Hepatocyte (in vitro differentiated cells): ENCODE measurements at places on chromosomes 5 and 9. TPM values are rescaled to one million over a fixed set of nuclear protein-coding genes. Genes with fewer than 3 reads are reported as not detected.

Gene CER1
- 0.53 TPM in 1 of 2 replicates, not detected in the other for total RNA-seq

Gene ANKRD31
- total RNA-seq: 0.47 and 0.60 TPM in 2 replicates

Gene IPO11
- total RNA-seq: 18.3 and 24.2 TPM in 2 replicates

- H3K27me3 ChIP-seq: no peaks in the 10 kb centered on the region
- H3K4me3 ChIP-seq: no peak overlapping the region
- peaks cover 11% of the 10 kb centered on the region for H3K4me1 ChIP-seq
- H3K36me3 ChIP-seq: no peaks in the 10 kb centered on the region
- H3K27ac ChIP-seq: no peak overlapping the region
- no peak for DNase-seq
These were observed 259.1 kb downstream of the TMEM167A start for GRCh38 chr5:82817897-82818676.

Gene UBAP1
- 38.0 and 49.6 TPM in 2 replicates for total RNA-seq

DNA sequence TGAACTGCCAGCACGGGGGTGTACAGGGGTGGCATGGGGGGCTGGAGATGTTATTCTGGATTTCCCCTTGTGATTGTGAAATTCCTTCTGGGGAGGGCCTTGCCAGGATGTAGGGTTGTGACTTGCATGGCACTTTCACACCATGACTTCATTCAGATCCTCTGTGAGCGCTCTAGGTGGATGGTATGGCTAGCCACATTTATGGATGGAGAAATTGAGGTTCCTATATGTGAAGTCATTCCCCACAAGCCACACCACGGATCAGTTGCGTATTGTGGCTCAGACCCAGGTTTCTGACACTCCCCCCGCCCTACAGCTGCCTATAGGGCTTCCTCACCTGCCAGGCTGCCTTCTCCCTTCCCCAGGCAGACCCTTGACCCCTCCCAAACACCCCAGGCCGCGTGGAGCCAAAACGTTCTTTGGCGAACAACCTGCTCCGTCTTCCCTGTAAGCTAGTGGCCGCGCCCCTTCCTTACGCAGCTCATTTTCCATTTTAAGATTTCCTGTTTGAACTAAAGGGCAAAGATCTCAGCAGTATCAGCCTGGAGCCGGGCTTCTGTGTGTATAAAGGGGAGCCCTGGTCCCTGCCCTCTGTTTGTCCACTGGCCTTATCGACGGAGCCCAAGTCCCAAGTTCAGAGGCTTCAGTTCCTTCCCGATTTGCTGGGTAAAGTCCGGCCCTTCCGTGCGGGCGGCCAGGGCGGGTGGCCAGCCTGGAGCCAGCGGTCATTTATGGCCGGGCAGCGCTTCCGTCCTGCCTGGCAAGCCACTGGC is 97.8 kb upstream of the KLF4 start:
- peak overlapping the region; percentile 90 for H3K27ac ChIP-seq
- H3K4me3 ChIP-seq: no peak overlapping the region
- no peaks in the 10 kb centered on the region for H3K36me3 ChIP-seq
- no peaks in the 10 kb centered on the region for H3K27me3 ChIP-seq
- DNase-seq: peak; percentile 85

Gene RGS7BP
- total RNA-seq: 0.77 and 1.4 TPM in 2 replicates

Gene PCAT7
- 12.8 and 15.5 TPM in 2 replicates for total RNA-seq

- no peak overlapping the region for H3K4me3 ChIP-seq
- H3K36me3 ChIP-seq: no peaks in the 10 kb centered on the region
- H3K27me3 ChIP-seq: no peaks in the 10 kb centered on the region
- DNase-seq: no peak
- H3K4me1 ChIP-seq: no peaks in the 10 kb centered on the region
These were observed 65.0 kb downstream of the PPP2R2B start for GRCh38 chr5:146813346-146814157.

Gene MPDZ
- total RNA-seq: 43.3 and 45.5 TPM in 2 replicates

Gene PCDHA4
- total RNA-seq: 25.2 and 30.0 TPM in 2 replicates

Gene TAS2R1
- total RNA-seq: 1.0 TPM in 1 of 2 replicates, not detected in the other

Gene SUSD3
- total RNA-seq: 11.4 and 14.3 TPM in 2 replicates

Gene GKAP1
- total RNA-seq: 2.0 and 5.7 TPM in 2 replicates

DNA sequence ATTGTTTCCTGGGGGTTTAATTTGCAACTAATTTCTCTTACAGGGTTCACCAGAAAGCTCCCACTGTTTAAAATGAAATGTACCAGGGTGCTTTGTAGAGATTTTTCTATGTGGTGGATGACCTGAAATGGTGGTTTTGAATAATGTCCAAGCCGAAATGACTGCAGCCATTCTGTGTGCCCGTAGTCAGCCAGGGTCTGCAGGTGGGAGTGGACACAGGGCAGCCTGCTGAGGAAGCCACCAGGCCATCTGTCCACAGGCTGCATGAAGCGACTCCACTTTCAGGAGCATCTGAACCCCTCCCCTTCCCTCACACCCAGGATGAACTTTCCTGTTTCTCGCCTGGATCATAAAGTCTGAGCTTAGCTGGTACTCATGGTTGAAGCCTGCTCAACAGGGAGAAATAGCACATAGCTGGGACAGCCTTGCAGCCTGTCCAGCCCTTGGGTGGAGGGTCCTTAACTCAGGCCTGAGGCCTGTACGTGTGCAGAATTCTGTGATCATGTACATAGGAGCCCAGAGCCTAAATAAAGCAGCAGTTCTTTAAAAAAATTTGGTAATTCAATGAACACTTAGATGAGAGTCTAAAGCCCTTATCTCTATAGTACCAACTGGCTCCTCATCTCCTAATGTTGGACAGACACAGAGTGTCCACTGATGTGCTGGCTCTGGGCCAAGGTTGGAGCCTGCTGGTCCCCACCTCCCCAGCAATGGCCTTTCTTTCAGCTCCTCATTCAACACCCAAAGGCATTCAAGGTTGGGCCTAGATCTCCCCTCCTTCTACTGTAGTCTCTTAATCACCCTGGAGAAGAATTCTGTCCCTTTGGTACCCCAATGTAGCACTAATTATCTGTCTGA is 72.8 kb downstream of the SHB start:
- no peaks in the 10 kb centered on the region for H3K27me3 ChIP-seq
- H3K4me1 ChIP-seq: peaks cover 43% of the 10 kb centered on the region
- no peak for DNase-seq
- H3K36me3 ChIP-seq: no peaks in the 10 kb centered on the region
- H3K27ac ChIP-seq: no peak overlapping the region
- H3K4me3 ChIP-seq: no peak overlapping the region

GRCh38 chr5:150644058-150644457 is 3.6 kb downstream of the SYNPO start:
- peak overlapping the region; percentile 45 for H3K27ac ChIP-seq
- no peaks in the 10 kb centered on the region for H3K36me3 ChIP-seq
- peaks cover 65% of the 10 kb centered on the region for H3K4me1 ChIP-seq
- H3K4me3 ChIP-seq: no peak overlapping the region

GRCh38 chr9:95750725-95751519 is 124.6 kb upstream of the ERCC6L2 start:
- no peaks in the 10 kb centered on the region for H3K36me3 ChIP-seq
- peaks cover 39% of the 10 kb centered on the region for H3K4me1 ChIP-seq
- no peaks in the 10 kb centered on the region for H3K27me3 ChIP-seq

DNA sequence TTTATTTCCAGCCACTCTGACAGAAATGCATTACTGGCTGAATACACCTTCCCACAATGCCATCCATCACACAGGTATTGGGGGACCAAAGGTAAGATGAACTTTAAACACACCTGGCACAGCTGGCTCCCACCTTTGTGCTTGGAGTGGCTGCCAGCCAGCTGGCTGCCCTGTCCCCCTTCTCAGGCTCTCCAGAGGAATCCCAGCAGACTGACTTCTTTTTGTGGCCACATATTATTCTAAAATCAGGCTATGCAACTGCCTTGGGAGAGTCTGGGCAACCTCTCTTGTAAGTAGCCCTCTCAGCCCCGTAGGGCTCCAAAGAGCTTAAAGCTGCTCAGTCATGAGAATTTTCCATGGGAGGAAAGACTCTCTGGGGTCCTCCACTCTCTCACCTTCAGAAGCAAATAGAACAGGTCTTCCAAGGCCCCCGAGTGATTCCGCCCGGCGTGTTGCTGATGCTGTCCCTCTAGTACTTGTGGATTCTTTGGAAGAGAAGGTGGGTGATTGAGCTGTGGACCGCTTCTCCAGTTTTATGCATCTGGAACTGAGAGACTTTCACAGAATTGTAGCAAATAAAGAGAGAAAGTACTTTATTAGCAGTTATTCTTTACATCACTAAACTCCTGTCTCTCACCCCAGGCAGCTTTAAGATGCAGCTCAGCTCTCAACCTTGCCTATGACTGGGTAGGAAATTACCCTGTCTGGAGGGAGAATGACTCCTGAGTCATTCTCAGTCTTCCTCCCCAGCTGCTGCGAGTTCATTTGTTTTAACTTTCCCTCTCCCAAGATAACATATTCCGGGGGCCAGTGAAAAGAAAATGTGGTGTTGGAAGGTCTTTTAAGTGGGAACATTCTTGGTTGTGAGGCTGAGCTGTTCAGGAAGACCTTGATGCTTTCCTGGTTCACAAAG is 159.4 kb upstream of the PITX1 start:
- peaks cover 14% of the 10 kb centered on the region for H3K4me1 ChIP-seq
- H3K36me3 ChIP-seq: no peaks in the 10 kb centered on the region
- no peak overlapping the region for H3K27ac ChIP-seq
- DNase-seq: peak; percentile 30
- peaks cover 5% of the 10 kb centered on the region for H3K27me3 ChIP-seq
- H3K4me3 ChIP-seq: no peak overlapping the region

Gene ZFP2
- 1.4 and 2.2 TPM in 2 replicates for total RNA-seq

DNA sequence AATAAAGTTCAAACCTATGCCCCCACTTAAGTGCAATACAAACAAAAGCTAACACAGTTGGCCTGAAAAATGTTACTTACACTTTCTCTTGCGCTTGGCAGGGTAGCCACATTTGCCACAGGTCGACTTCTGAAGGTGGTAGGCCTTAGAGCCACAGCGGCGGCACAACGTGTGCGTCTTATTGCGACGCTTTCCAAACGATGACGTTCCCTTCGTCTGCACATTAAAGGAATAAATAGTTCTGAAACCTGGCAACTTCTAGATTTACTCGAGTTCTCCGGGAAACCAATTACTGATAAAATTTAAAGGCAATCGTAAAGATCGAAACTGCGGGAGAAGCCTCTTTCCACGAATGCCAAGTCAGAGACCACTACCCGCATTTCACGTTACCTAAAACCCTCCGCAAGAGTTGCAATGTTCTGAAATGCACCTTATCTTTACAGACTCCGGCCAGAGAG is 602 bp downstream of the RPL37 start:
- peaks cover 23% of the 10 kb centered on the region for H3K4me1 ChIP-seq
- H3K27me3 ChIP-seq: no peaks in the 10 kb centered on the region
- peak overlapping the region; percentile 89 for H3K27ac ChIP-seq

Gene SLC25A48
- 1.0 and 7.0 TPM in 2 replicates for total RNA-seq

Gene ARL14EPL
- 0.07 TPM in 1 of 2 replicates, not detected in the other for total RNA-seq

GRCh38 chr5:35458824-35459207 is 158.8 kb upstream of the SPEF2 start:
- H3K36me3 ChIP-seq: no peaks in the 10 kb centered on the region
- peak overlapping the region; percentile 13 for H3K27ac ChIP-seq
- no peak overlapping the region for H3K4me3 ChIP-seq
- no peaks in the 10 kb centered on the region for H3K27me3 ChIP-seq
- DNase-seq: peak; percentile 26

Gene PAX5
- not detected in 2 replicates for total RNA-seq

DNA sequence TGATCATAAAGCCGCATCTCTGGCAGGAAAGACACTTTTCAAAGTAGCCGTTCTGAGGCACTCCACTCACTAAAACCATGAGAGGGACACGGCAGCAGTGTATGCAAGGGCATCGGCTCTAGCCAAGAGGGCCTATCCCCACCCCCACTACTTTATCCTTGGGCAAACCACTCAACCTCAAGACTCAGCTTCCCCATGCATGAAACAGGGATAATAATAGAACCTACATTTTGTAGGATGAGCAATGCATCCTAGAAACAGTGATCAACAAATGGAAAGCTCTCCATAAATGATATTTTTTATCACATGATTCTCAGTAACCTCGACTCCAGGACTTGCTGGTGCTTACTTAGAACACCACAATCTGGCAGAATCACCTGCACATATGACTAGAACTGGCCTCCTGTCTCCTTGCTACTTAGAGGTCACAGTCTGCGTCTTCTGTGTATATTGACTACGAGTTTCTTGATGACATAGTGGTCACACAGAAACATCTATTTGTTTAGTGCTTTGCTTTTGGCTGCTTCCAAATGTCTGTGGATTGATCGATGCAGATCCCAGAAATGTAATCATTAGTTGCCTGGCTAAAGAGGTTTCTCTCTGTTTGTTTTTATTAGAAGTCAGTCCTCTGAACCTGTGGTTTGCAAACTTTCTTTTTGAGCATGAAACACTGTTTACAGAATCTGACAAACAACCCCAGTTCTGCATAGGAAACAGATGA is 102.1 kb downstream of the LHFPL2 start:
- H3K27ac ChIP-seq: peak overlapping the region; percentile 27
- H3K27me3 ChIP-seq: no peaks in the 10 kb centered on the region
- H3K36me3 ChIP-seq: no peaks in the 10 kb centered on the region
- DNase-seq: no peak
- no peak overlapping the region for H3K4me3 ChIP-seq

Gene FRMPD1
- total RNA-seq: 0.10 and 0.28 TPM in 2 replicates

DNA sequence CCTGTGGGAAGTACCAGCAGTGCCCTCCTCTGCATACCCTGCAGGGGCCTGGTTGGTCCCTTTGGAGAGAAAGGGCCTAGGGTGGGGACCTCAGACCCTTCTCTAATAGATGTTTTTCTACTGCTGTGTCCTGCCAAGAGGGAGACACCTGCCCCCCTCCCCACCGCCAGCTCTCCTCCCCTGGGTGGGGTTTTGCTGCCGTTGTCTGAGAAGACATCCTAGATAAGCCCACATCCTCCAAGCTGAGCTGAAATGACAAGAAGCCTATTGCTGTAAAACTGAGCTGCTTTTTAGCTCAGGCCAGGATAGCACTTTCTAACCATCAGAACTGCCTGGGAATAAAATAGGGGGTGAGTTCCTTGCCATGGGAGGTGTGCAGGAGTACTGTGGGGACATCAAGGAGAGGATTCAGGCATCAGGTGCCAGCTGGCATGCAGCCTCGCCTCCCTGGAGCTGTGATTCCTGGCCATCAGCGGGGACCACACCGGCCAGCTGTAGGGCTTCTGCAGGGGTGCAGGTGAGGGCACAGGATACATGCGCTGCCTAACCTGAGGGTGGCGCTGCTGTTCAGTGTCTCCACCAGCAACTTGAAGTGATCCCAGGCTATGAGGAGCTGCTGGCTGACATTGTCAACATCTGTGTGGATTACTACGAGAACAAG is 37.9 kb downstream of the CYFIP2 start:
- H3K36me3 ChIP-seq: no peaks in the 10 kb centered on the region
- DNase-seq: no peak
- H3K4me1 ChIP-seq: no peaks in the 10 kb centered on the region
- no peak overlapping the region for H3K27ac ChIP-seq

Gene FGF1
- 0.08 and 0.23 TPM in 2 replicates for total RNA-seq

Gene SLC46A2
- total RNA-seq: not detected in 2 replicates

Gene TICAM2
- total RNA-seq: 2.1 TPM in 1 of 2 replicates, not detected in the other

DNA sequence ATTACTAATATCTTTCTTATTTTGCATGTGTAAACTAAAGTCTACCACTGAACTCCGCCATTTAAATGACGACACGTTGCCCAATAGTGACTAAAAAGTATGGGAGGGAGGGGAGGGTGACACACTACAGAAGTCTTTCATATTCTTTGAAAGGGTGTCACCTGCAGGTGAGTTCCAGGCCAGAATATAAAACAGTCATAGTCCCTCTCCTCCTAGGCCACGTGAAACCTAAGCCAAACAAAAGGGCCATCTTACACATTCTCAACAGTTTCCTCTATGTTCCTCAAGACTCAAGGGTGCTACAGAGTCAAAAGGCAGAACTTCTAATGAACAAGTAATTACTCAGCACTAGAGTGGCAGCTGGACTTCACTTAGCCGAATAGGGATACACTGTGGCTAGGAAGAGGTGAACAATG is 6.4 kb downstream of the CEMIP2 start:
- no peaks in the 10 kb centered on the region for H3K27me3 ChIP-seq
- DNase-seq: peak; percentile 43
- peak overlapping the region; percentile 74 for H3K27ac ChIP-seq
- no peak overlapping the region for H3K4me3 ChIP-seq

Gene TAF1L
- total RNA-seq: not detected in 2 replicates
